Sigmoid colon (tissue), 7 donors: ENCODE measurements at places on chromosomes 5 and 9. TPM values are rescaled to one million over a fixed set of nuclear protein-coding genes. Genes with fewer than 3 reads are reported as not detected.

The SNCAIP gene
- total RNA-seq = 2.4 TPM

The AGXT2 gene
- total RNA-seq = not detected

The FCN2 gene
- not detected for total RNA-seq

The GLRA1 gene
- not detected for total RNA-seq

DNA sequence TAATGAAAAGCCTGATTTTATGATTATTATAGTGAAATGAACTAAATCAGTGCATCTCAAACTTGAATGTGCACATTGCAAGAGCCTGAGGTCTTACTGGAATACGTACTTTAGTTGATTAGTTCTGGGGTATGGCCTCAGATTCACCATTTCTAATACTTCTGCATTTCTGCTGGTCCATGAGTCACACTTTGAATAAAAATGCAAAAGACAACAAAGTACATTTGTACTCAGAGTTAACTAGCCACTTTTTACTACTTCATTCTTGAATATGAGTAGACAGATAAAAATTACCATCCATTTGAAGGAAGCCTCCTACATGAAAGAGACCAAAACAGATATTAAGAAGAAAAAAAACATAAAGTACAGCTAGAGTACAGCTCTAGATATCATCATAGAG is 27.1 kb upstream of the PRR16 start:
- no peak for DNase-seq

DNA sequence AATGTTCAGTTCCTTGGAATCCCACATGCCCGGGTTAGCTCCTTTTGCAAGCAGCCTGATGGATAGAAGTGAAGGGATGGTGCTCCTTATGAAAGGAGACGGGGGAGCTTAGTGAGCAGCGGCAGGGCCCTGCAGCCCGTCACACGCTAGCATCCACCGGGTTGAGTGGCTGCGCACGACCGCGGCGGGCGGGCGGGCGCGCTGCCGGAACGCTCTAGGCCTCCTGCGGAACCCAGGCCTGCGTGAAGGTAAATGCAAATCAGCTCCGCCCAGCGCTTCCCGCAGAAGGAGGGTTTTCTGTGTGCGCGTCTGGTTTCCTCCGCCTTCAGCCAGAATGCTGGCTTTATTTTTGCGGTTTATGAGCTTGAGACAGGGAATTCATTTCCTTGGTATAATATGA is 19.8 kb downstream of the IL12B start:
- DNase-seq = no peak

DNA sequence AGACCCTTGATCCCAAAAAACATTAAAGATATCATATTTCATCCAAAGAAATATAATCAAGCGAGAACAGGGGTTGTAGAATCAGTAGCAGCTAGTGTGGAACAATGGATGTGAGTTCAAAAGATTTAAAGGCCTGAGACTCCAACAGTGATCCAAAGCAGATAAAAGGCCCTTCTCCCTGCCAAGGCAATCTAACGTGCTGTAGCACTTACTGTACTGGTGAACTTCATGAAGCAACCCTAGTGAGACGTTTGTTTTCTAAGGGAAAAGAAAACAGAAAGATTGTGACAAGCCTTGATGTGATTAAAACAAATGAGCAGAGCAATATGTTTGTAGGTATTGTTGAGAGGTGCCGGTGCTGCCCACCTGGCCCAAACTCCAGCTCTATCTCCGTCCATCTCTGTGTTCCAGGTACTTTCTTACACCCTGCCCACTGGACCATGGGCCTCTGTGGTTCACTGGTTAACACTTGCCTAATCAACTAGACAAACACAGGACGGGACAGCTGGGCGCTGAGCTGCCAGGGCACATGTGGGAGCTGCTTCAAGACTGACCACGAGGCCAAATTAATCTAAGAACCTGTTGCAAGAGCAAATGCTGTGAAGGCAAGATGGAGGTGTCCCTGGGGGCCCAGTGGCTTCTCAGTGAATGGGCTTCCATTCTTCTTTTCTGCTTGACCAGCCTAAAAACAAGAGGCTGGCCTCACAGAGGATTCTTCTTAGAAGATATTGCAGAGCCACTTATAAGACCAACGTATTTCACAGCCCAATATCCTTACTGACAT is 265.5 kb downstream of the CWC27 start:
- DNase-seq = no peak

DNA sequence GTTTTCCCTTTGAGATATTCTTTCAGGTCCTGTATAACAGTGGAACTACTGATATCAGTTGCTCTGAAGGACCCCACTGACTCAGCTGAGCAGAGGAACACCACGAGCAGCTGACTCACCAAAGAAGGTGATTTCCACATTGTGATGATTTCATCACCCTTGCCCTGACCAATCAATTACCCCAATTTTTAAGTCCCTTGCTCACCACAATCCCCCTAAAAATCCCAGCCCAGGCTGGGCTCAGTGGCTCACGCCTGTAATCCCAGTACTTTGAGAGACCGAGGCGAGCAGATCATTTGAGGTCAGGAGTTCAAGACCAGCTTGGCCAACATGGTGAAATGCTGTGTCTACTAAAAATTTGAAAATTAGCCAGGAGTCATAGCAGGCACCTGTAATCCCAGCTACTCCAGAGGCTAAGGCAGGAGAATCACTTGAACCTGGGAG is 125.3 kb upstream of the ABCA1 start:
- DNase-seq = no peak

GRCh38 chr5:108024986-108025385 is 354.2 kb upstream of the EFNA5 start:
- DNase-seq = no peak
